Bronchial epithelial cell (primary cell): ENCODE measurements at places on chromosomes 6 and 20. TPM values are rescaled to one million over a fixed set of nuclear protein-coding genes. Genes with fewer than 3 reads are reported as not detected.

ADAT2 gene
- 3.3 and 4.7 TPM in 2 replicates for total RNA-seq

NRN1 gene
- total RNA-seq, result not detected in 2 replicates

GPLD1 gene
- total RNA-seq, result 0.26 and 0.64 TPM in 2 replicates

BCKDHB gene
- total RNA-seq, result 9.1 and 15.0 TPM in 2 replicates

MYB gene
- under 0.01 and 0.26 TPM in 2 replicates for total RNA-seq

HTR1E gene
- not detected in 2 replicates for total RNA-seq

FNDC1 gene
- total RNA-seq, result not detected in 2 replicates

RNF39 gene
- 1.6 and 1.7 TPM in 2 replicates for total RNA-seq

TMEM217 gene
- 0.26 and 0.38 TPM in 2 replicates for total RNA-seq
